HCT116 (cell line): ENCODE measurements at places on chromosomes 12 and 14. TPM values are rescaled to one million over a fixed set of nuclear protein-coding genes. Genes with fewer than 3 reads are reported as not detected.

The MGAT4C gene
- not detected for total RNA-seq

The MAP1LC3B2 gene
- total RNA-seq, result 4.7 TPM

The BBOF1 gene
- total RNA-seq, result 4.0 TPM

The HCAR3 gene
- total RNA-seq, result not detected

The ASB2 gene
- total RNA-seq, result not detected

The CCDC38 gene
- total RNA-seq, result 0.27 TPM

The WBP11 gene
- 67.4 TPM for total RNA-seq

The SLCO1B3 gene
- 5.4 TPM for total RNA-seq

The RGS6 gene
- total RNA-seq, result 4.7 TPM

The ASCL1 gene
- total RNA-seq, result not detected

The SERPINA12 gene
- total RNA-seq, result not detected

The CMAS gene
- total RNA-seq, result 36.1 TPM

The TCL1B gene
- total RNA-seq, result not detected

The RASSF8 gene
- 9.2 TPM for total RNA-seq

The REC8 gene
- total RNA-seq, result 7.6 TPM

The IFNG-AS1 gene
- total RNA-seq, result not detected

The NANOG gene
- 0.22 TPM for total RNA-seq

The MMP19 gene
- total RNA-seq, result 2.3 TPM

The APOF gene
- 0.17 TPM for total RNA-seq

The RTN1 gene
- total RNA-seq, result 0.57 TPM

The ACOT2 gene
- total RNA-seq, result 0.44 TPM

The SLC15A4 gene
- 20.6 TPM for total RNA-seq

The CAND1 gene
- 155 TPM for total RNA-seq

The POTEM gene
- not detected for total RNA-seq

The ARMH4 gene
- total RNA-seq, result 1.7 TPM

The KRT83 gene
- not detected for total RNA-seq

The BHLHE41 gene
- total RNA-seq, result 4.7 TPM

The SERPINA9 gene
- not detected for total RNA-seq

The USP44 gene
- 0.17 TPM for total RNA-seq

The SOX5 gene
- 0.52 TPM for total RNA-seq

The FGF23 gene
- not detected for total RNA-seq

The SLC8A3 gene
- not detected for total RNA-seq

The SYCP3 gene
- total RNA-seq, result not detected

The PRKAB1 gene
- 25.0 TPM for total RNA-seq

The ANO4 gene
- total RNA-seq, result 1.7 TPM

The RAPGEF3 gene
- total RNA-seq, result 1.8 TPM

The MAP3K9 gene
- total RNA-seq, result 11.7 TPM

The KRT81 gene
- total RNA-seq, result 0.84 TPM

The TPPP2 gene
- total RNA-seq, result not detected

The GPRC5D gene
- total RNA-seq, result not detected

The CTSG gene
- not detected for total RNA-seq

The ZNF268 gene
- total RNA-seq, result 12.2 TPM

The CISTR gene
- total RNA-seq, result not detected

The KLRC4 gene
- total RNA-seq, result 2.1 TPM

The PPFIA2 gene
- total RNA-seq, result not detected

The CD4 gene
- total RNA-seq, result 0.42 TPM

The KRT73 gene
- not detected for total RNA-seq
